Stimulated activated CD4-positive, alpha-beta T cell treated with anti-CD3 and anti-CD28 coated beads, TNF-alpha, amount 100 ng/mL, for 48 hours (primary cell): ENCODE measurements at places on chromosomes 6 and 20.

DNA sequence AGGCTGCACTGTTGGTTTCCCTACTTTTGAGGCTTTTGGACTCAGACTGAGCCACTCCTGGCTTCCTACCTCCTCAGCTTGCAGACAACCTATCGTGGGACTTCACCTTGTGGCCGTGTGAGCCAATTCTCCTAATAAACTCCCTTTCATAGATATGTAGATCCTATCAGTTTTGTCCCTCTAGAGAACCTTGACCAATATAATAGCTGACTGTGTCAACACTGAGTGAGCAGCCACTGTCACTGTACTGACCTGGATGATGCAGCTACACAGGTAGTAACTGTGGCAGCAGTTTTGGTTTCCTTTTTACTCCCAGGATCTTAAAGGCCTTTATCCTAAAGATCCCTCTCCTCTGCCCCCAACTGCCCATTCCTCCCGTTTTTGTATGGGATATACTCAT lies 70.2 kb downstream of the SLC22A3 start:
- DNase-seq = no peak

DNA sequence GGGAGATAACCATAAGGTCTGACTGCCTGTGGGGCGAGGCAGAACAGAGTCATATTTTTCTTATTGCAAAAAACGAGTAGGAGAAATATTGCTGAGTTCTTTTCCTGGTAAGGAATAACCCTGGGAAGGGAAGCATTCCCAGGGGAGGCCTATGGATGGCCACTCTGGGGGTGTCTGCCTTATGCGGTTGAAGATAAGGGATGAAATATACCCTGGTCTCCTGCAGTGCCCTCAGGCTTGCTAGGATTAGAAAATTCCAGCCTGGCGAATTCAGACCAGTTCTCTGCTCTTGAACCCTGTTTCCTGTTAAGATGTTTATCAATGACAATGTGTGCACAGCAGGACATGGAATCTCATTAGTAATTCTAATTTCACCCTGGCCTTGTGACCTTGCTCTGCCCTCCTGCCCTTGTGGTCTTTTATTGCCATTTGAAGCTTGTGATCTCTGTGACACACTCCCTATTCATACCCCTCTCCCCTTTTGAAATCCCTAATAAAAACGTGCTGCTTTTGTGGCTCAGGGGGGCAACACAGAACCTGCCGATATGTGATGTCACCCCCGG lies 491.1 kb upstream of the EYS start:
- no peak for DNase-seq

DNA sequence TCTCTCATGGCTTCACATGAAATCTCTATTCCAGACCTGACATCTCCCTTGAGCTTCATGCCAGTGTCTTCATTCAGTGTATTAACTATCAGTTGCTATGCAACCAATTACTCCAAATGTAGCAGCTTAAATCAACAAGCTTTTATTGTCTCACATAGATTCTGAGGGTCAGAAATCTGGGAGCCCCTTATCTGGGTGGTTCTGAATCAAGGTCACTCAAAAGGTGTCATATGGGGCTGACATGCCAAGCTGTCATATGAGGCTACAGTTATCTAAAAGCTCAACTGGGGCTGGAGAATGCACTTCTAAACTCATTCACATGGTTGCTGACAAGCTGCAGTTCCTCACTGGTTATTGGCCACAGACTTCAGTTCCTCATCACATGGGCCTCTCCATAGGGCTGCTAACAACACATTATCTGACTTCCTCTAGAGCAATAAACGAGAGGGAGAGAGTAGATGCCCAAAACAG lies 7.3 kb upstream of the CGA start:
- DNase-seq = no peak

DNA sequence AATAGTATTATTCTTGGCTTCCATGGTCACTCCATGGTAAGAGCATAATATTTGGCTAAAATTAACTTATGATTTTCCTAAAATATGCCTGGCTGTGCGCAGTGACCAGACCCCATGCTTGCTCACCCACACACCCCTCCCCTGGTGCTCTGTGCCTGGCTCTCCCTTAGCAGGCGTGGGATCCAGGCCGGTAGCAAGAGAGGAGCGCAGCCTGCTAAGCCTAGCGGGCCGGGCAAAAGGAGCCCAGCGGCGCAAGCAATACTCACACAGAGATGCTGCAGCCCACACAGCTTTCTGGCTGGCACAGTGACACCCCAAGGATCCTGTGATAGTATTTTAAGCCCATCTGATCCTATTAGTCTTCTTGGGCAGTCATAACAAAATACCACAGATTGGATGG lies 79.8 kb upstream of the EYS start:
- DNase-seq = no peak

DNA sequence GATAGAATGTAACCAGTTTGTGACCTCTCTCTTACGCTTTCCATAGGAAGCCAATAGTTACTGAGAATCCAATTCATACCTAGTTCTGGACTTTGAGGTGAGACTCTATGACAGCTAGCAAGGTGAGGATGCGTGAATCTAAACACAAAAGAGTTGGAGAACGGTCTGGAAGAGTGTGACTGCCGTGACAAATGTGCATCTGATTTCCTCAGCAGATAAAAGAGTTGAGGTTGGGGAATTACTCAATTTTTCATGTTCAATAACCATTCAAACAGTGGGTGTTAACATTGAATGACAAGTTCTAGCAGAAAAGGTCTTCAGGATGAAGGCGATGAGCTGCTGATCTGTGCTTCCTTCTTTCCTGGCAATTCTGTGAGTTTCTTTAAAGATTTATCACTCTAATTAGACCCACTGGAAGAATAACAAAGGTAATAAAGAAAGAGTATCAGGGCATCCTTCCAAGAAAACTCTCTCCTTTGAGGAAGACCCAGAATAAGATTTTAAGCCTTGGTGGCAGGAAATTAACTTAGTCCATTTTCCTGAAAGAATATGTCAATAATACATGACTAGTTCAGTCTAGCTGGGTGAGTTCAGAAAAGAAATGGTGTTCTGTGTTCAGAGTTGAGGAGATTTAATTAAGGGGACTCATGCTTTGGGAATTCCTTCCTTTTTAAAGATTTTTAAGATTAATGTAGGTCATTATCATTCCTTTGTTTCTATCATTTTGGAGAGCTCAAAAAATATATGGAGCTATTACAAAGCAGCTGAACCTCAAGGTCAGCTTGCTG lies 24.5 kb downstream of the KIF3B start:
- no peak for DNase-seq

GRCh38 chr6:155968921-155969320 lies 513.3 kb upstream of the NOX3 start:
- DNase-seq = no peak

DNA sequence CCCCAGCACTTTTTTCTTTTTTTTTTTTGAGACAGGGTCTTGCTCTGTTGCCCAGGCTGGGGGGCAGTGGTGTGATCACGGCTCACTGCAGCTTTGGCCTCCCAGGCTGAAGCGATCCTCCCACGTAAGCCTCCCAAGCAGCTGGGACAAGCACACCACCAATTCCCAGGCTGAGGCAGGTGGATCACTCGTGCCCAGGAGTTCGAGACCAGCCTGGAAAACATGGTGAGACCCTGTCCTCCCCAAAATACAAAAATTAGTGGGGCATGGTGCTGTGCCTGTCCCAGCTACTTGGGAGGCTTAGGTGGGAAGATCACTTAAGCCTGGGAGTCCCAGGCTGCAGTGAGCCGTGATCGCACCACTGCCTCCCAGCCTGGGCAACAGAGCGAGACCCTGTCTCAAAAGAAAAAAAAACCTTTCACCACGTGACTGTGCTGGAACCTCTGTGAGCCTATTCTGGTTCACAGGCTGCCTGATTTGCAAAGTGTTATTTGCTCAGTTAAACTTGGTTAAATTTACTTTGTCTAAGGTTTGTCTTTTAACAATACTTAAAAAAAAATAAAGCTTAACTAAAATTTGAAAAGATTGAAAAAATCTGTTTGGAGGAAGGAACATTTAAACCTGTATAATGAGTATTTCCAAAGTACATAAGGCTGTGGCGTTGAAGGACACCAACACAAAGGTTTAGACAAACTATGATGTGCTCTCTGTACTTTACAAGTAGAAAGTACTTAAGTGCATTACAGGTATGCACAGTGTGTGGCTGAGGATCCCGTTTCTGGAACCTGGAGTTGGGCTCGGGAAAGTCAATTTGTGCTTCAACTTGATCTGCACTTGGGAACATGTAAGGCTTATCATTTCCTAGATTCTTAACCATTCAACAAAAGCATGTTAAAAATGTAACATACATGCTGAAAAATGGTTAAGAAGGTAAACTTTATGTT lies 55.0 kb downstream of the PPP1R3G start:
- DNase-seq = no peak

DNA sequence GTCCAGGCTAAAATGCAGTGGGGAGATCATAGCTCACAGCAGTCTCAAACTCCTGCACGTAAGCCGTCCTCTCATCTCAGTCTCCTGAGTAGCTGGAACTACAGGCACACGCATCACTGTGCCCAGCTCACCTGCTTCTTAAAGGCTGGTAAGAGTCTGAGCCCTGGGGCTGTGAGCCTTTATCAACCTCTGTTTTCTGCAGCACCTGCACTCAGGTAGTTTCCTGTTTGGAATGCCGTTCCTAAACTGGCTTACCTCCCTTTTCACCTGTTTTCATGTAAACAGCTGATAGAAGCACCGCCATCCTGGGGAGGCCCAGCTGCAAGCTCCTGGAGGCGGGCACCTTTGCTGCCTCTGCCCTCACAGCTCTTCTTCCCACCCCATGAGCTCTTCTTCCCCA lies 45.4 kb downstream of the SLC24A3 start:
- DNase-seq = no peak

- DNase-seq = no peak
Measured at GRCh38 chr6:98467902-98468301, 366.5 kb upstream of the POU3F2 start.

GRCh38 chr6:106066989-106067388 lies 19.1 kb upstream of the PRDM1 start:
- no peak for DNase-seq

- DNase-seq = no peak
Measured at GRCh38 chr6:123042401-123042800, 46.4 kb downstream of the CLVS2 start.

DNA sequence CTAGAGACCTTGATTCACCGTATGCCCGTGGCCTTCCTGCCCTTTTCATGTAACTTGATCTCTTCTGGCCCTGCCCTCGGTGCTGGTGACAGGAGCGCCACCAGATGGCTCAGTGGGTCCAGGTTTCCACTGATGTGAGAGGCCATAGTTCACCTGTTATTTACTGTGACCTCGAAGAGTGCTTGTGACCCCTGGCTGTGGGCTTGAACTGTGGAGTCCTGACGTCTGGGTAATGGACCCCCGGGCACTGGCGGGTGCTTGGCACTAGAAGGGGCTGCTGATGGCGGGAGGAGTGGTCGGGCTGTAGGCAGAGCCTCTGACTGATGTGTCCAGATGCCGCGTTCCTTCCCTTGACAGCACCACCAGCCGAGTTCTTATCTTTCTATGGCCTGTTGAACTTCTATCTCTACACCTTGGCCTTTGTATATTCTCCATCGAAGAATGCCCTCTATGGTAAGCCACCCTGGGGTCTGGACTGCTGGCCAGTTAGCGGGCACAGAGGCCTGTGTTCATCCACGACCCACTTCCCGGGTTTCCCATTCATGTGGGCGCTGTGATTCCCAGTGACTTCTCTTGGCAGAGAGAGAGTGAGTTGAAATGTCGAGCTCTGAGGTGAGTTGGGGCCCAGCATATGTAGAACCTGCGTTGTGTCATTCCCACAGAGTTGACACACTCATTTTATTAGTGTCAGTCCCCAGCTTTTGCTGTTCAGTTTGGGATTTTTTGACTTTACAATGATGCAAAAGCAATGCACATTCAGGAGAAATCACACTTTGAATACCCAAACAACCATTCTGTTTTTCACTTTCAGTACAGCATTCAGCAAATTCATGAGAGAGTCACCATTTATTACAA lies 14.9 kb downstream of the DYNLT1 start:
- DNase-seq = no peak

GRCh38 chr6:62640749-62641148 lies 354.7 kb upstream of the KHDRBS2 start:
- DNase-seq = no peak

- DNase-seq = no peak
Measured at GRCh38 chr6:27492631-27493190, 19.8 kb upstream of the ZNF184 start.

GRCh38 chr6:165762876-165763275 lies 99.8 kb upstream of the PDE10A start:
- DNase-seq = no peak

- no peak for DNase-seq
Measured at GRCh38 chr6:45681860-45682511, 304.3 kb upstream of the SUPT3H start.

DNA sequence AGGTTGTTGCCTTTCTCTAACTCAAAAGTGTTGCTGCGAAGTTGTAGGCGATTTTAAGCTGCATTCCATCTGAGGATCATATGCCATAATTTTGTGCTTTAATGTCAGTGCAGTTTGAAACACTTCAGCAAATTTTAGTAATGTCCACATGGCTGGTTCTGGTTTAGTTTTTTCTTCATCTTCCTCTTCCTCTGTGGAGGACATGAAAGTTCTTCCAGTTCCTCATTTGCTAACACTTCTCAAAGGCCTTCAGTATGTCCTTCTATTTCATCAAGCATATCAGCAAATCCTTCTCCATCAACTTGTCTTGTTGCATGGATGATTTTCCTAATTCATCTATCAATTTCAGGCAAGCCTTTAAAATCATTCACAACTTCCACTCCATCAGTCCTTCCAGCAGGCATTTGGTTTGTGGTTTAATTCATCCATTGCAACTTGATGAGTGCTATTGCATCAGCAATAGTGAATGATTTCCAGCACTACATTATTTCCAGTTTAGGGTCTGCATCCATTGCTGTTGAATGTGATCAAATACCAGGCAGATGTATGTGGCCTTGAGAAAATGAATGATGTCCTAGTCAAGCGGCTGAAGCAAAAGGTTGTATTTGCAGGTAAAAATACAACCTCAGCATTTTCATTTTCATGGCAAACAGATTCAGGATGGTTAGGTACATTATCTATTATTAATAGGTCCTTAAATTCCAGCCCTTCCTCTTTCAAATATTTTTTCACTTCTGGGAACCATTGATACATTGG lies 20.2 kb downstream of the SHLD1 start:
- no peak for DNase-seq

DNA sequence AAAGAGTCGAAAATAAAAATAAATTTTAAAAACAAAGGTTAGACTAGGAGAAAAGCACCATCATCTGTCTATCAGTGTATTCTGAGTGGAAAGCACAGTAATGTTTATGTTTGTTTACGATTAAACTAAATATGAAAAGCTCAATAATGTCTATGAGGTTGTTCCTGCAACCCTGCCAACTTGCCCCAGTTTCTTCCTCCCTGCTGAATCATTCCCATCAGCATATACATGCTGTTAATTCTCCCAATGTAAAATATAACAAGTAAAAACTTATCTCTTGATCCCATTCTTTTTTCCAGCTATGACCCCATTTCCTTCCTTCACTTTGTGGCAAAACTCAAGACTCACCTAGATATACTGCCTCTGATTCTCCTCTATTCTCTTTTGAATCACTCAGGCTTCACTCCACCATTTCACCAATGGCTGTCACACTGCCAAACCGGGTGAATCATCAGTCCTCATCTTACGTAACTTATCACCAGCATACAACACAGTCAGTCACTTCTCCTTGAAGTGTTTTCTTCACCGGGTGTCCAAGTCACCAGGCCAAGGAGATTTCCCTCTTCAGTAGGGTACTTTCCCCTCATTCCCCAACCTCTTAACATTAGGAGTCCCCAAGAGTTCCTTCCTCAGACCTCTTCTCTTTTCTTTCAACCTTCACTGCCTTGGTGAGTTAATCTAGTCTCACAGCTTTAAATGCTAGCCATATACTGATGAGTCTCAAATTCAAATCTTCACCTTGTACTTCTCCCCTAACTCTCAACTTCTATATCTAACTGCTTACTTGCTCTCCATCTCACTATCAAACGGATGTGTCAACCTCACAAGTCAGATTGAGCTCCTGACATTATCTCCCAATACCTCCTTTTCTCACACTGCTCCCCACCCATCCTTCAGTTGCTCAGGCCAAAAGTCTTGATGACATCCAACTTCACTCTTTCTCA lies 6.2 kb downstream of the TMEM242 start:
- no peak for DNase-seq
